Lung microvascular endothelial cell (primary cell): ENCODE measurements at places on chromosomes 5 and 9. TPM values are rescaled to one million over a fixed set of nuclear protein-coding genes. Genes with fewer than 3 reads are reported as not detected.
A peak's percentile ranks its signal among the peaks of the same experiment; 100 is the strongest.

- DNase-seq = no peak
Measured at GRCh38 chr5:168286386-168286785, 5.1 kb upstream of the WWC1 start.

GRCh38 chr9:98333703-98334582 lies 78.5 kb upstream of the TBC1D2 start:
- DNase-seq = peak; percentile 92

SYK gene
- not detected in 2 replicates for total RNA-seq

DNA sequence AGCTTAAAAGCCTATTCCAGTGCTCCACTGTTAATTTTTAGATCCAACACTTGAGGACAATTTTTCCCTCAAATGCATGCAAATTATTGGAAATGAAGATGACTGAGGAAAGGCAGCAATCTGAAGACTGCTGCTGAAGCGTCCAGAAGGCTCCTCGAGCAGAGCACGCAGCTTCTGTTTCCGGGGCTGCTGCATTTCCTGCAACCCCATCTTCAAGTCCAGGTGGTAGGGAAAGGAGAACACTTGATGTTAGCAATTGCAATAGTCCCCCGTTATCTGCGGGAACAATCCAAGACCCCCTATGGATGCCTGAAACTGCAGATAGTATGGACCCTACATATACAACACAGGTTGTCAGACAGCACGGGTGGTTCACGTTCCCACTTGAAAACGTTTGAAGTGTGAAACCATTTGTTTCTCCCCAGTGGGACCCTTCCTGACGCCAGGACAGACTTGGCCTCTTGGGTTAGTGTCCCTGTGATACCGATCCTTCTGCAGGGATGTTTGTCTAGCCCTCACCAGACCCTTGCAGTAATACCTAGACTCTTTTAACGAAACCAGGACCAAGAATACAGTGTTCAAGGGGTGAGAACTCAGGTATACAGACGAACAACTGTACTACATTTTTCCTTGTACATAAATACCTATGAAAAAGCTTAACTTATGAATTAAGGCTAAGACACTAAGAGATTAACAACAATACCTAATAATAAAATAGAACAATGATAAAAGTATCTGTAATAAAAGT lies 152.3 kb downstream of the HSD17B3 start:
- no peak for DNase-seq

DNA sequence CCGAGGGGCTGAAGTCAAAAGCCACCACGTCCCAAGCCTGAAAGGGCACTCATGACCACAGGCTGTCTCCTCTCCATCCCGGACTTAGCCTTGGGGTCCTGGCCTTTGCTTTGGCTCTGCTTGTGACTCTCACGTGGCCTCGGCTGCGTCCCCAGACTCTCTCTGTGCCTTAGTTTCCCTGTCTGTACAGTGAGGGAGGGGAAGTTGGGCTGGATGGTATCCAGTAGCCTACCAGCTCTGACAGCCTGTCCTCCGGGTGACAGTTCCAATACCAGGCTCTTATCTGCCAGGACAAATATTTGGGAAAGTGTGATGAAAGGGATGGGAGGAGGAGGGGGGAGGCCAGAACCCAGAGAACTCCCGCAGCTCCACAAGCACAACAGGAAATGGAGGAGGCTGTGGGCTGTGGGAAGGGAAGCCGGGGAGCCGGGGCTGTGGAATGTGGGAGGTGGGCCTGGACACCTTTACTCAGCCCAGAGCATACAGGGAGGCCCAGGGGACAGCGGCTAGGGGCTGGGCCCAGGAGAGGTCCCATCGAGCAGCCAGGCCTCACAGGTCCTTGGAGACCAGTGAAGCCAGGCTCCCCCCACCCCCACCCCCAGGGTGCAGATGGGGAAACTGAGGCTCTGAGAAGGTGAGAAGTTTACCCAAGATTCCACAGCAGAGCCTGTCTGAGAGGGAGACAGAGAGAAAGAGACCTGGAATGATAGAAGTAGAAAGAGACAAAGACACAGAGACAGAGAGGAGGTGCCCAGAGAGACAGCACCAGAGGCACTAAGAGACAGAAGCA lies 18.3 kb downstream of the PDGFRB start:
- peak; percentile 81 for DNase-seq

DNA sequence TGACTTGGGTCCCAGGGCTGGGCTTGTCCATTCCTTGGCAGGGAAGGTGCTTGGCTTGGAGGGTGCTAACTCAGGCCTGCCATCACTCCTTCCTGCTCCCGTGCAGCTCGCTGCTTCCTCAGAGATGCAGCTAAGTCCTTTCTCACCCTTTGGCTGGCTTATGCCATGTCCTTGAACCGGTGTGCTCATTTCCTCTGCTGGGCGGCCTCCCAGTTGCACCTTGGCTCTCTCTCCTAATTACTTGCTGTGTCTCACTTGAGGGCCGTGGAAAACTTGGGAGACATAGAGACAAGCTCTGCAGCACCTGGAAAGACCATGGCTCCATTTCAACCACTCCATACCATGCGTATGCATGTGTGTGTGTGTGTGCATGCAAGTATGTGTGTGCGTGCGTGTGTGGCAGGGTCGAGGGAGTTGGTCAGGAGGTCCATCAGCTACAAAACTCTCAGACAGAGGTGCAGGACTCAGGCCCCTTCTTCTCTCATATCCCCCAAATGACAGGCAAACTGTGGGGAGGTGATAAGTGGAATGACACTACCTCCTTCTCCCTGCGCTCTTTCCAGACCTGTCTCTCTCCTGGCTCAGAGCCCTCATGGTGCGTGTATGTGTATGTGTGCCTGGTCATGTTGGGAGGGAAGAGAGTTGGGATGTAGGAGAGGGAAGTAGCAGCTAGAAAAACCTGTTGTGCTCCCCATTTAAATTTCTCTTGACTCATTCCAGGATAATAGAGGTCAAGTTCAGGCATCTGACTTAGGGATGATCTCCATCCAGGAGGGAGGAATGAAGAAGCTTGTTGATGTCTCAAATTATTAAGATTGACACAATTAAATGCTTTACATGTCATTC lies 17.6 kb upstream of the MTMR12 start:
- peak; percentile 11 for DNase-seq

ROR2 gene
- total RNA-seq = under 0.01 TPM in 1 of 2 replicates, not detected in the other

LARP1 gene
- 26.8 and 33.7 TPM in 2 replicates for total RNA-seq

GRCh38 chr5:147092044-147092443 lies 142.8 kb upstream of the STK32A start:
- DNase-seq = no peak

ADRB2 gene
- 5.7 and 9.5 TPM in 2 replicates for total RNA-seq

C6 gene
- total RNA-seq = not detected in 2 replicates

SLC45A2 gene
- under 0.01 TPM in 1 of 2 replicates, not detected in the other for total RNA-seq

DNA sequence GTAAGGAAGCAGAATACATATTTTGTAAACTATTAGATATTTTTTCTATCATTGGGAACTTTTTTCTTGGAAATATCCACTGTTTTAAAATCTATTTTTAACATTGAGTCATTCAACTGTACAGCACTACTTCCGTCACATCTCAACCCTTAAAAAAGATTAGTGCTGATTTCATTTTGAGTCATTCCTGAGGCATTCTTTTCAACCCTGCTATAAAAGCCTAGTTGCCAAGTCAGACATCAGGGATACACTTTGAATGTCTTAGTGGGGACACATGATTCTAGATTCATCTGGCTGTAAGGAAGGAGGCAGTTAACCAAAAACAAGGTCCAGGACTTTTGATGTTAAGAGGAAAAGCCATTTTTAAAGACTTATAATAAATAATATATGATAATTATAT lies 160.9 kb downstream of the GIN1 start:
- DNase-seq = peak; percentile 94
